ENCODE measurements at places on chromosomes 16 and 17. TPM values are rescaled to one million over a fixed set of nuclear protein-coding genes. Genes with fewer than 3 reads are reported as not detected.
A peak's percentile ranks its signal among the peaks of the same experiment; 100 is the strongest.

GRCh38 chr16:84992717-84993075 is 18.6 kb downstream of the ZDHHC7 start:
- DNase-seq, result no peak

GRCh38 chr17:3904501-3904900 is 11.6 kb upstream of the CAMKK1 start:
- no peak for DNase-seq

DNA sequence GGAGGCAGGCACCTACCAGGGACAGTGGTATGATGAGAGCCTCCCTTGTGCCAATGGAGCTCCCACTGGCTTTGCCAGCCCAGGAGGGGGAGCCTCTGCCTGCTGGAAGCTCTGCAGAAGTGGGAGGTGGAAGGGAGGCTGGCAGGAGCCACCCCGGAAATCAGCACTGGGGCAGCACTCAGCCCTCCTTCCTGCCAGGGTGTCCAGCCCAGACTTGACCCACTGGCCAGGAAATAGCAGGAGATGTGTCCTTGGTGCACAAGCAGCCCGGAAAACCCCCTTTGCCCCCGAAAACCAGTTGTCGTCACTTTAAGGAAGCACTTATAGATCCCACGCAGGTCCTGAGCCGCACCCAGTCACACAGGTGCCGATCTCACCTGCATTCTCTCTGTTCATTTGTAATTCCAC is 49.3 kb upstream of the CACNG4 start:
- peak; percentile 35 for DNase-seq

GRCh38 chr17:48719642-48720265 is 2.6 kb downstream of the PRAC1 start:
- DNase-seq, result peak; percentile 74

- no peak for DNase-seq
Measured at GRCh38 chr17:14152721-14153120, 83.4 kb downstream of the COX10 start.

DNA sequence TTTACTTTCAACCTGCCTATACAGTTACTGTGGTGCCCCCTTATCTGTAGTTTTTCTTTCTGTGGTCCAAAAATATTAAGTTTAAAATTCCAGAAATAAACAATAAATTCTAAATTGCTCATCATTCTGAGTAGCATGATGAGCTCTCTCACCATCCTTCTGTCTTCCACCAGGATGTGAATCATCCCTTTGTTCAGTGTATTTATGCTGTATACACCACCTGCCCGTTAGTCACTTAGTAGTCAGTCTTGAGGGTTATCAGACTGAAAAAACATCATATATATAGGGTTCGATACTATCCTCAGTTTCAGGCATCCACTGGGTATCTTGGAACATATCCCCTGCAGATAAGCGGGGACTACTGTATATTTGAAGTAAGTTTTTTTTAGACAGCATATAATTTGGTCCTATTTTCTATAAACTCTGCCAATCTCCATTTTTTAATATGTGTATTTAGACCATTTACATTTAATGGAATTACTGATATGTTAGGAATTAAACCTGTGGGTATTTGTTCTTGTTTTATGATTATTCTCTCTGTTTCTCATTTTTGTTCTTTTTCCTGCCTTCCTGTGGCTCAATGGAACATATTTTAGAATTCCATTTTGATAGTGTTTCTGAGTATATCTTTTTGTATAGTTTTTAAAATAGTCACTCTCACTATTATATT is 31.0 kb downstream of the TBX21 start:
- DNase-seq, result no peak

- DNase-seq, result no peak
Measured at GRCh38 chr17:79546386-79546785, 64.5 kb downstream of the RBFOX3 start.

DNA sequence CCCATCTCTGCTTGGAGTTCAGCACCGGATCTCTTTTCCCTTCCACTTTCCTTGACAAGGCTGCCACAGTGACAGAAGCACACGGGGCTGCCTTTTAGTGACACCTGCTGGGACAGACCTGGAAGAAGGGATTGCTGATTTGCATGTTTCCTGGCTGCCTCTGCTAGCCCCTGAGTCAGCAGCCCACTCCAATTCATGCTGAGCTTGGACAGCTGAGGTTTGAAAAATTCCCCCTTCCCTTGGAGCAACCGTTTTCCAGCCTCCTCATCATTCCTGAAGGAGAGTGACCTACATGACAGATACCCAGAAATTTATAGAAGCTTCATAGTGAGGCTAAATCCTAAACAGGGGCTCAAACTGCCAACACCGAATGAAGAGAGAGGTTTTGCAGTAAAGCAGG is 18.8 kb upstream of the RBL2 start:
- DNase-seq, result peak; percentile 47

- peak; percentile 75 for DNase-seq
Measured at GRCh38 chr17:927611-928461, 51.7 kb downstream of the NXN start.

DNA sequence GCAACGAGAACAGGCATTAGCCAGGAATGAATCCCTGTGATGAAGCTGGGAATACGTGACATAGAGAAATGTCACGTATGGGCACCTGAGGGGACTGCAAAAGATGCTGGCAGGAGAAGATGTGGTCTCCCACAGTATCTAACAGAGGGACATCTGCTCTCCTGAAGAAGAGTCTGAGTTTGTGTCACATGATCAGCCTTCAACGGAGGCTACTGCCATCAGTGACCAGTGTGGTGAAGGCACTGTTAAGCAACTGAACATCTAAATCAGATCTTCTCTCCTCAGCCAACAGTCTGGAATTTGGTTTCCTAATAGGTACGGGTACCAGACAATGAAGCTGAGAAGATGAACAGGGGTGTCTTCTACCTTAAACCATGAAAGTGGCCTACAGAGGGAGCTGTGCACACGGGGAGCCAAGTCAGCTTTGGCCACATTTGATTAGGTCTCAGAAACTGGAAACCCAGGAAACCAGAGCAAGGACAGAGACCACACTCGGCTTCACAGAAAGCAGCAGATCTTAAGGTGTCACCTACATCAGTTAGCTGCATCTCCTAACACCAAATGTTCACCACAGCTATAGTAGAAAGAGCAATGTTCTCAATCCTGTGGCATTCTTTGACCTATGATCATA is 41.8 kb downstream of the BRD7 start:
- DNase-seq, result peak; percentile 68

DNA sequence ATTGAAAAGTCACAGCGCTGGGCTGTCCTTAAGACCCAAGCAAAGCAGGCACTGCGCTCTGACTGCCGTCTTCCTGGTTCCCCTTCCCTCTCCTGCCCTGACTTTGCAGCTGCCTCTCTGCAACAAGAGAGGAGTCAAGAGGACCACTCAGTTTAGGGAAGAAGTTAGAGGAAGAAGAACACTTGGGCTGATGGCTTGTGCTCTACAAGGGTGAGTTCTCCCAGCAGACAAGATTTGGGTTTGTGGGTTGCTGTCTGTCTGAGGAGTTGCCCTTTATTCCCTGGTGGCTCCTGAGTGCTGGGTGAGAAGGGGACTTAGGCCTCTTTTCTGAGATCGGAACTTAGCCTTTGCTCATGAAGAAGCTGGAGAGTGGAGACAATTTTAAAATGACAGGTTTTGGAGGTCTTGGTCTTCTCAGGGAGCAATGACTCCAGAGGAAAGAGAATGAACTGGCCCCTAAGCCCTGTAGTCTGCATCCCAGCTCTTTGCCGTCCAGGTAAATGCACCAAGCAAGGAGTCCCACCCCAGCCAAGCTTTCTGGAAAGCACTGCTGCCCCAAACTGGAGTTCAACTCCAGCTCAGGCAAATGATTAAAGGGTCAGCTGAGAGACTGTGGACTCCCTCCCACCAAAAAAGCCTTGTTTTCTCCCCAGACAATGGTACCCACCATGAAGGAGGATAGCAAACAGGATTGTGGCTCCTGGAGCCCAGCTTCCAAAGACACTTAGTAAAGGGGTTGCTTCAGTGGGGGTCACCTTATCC is 2.7 kb upstream of the HOXB9 start:
- DNase-seq, result no peak

DNA sequence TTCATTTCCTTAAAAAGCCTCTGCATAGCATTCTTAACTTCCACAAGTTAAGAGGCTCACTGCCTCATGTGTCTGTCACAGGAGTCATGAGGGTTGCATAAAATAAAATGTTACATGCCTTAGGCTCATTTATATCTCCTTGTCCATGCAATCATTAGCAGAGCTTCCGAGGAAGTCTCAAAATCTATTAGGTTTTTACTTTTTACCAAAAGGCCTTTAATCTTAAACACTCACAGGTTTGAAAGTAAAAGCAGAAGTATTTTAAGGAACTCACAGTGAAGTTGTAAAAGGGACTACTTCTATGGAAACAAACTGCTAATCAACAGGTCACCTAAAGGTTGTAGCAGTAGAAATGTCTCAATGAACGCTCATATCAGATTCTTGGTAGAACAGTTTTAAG is 5.2 kb upstream of the ATP6V0A1 start:
- no peak for DNase-seq

- no peak for DNase-seq
Measured at GRCh38 chr17:17381446-17382064, 78.4 kb downstream of the NT5M start.

- peak; percentile 64 for DNase-seq
Measured at GRCh38 chr16:70770626-70771552, 30.1 kb downstream of the VAC14 start.

- peak; percentile 71 for DNase-seq
Measured at GRCh38 chr17:19706791-19707727, 9.3 kb downstream of the SLC47A2 start.

DNA sequence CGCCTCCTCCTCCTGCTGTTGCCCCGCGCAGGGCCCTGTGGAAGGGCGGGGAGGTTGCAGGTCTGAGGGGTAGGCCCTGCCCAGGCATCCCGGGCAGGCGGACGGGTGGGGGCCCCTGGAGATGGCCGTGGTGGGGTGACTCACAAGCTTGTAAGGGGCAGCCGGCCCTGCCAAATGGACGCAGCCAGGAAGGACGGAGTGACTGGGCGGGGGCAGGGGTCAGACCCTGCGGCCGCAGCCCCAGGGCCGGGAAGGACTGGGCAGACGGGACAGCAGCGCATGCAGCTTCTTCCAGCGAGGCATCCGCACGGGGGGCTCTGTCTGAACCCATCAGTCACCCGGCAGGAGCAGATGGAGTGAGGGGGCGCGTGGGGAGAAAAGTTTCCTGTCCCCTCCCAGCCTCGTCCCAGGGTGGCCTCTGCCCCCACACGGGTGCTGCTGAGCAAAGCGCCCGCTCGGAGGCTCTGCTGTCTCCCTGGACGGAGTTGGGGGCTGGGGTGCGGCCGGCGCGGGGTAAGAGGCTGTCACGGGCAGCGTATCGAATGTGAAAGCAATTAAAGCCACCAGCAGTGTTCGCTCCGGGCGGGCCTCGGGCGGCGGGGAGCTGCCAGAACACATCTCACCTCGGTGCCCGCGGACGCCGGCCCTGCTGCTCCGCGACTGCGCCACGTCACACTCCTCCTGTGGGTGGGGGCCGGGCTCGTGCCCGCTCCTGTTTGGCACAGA is 5.4 kb upstream of the PRR35 start:
- DNase-seq, result no peak

GRCh38 chr16:80027007-80027965 is 426.7 kb upstream of the MAF start:
- no peak for DNase-seq

- DNase-seq, result peak; percentile 66
Measured at GRCh38 chr17:14301279-14302090, 604 bp downstream of the HS3ST3B1 start.

The OR3A3 gene
- total RNA-seq, result not detected

The SLC38A8 gene
- not detected for total RNA-seq

The CLCN7 gene
- 11.5 TPM for total RNA-seq

The KCNJ12 gene
- 1.8 TPM for total RNA-seq

The ELMO3 gene
- not detected for total RNA-seq

The GDPD1 gene
- total RNA-seq, result 13.6 TPM

The MYH3 gene
- 0.36 TPM for total RNA-seq
